Right hindlimb (tissue), 1 donor: ENCODE measurements at places on chromosomes 2 and 18.

DNA sequence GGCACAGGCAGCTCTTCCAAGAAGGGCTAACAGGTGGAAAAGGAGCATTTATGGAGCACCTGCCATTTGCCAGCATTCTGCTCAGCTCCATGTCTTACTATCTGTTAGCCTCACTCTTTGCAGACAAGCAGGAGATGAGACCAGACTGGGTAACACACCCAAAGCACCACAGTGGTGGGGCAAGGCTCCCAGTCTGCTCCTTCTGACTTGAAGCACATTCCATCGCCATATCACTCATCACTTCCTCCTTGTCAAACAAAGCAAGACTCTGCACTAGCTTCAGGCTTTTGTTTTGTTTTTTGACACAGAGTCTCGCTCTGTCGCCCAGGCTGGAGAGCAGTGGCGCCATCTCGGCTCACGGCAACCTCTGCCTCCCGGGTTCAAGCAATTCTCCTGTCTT, 182.8 kb downstream of the MGAT5 start:
- DNase-seq, result no peak

DNA sequence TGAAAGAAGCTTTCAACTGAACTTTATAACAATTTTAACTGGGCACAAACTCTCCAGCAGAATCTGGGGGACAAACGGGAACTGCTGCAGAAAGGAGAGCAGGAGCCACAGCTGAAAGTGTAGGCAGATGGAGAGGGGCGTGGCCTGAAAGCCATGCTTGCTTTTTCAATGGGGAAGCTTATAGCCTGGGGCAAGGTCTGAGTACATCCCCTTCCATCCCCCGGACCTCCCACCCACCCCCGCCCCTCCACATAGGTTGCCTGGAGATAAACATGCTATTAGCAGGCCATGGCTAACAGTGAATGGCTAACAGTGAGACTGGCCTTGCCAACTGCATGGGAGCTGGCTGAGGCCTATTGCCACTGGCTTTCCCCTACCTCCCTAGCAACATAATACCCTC, 317.9 kb upstream of the TANK start:
- DNase-seq, result no peak

DNA sequence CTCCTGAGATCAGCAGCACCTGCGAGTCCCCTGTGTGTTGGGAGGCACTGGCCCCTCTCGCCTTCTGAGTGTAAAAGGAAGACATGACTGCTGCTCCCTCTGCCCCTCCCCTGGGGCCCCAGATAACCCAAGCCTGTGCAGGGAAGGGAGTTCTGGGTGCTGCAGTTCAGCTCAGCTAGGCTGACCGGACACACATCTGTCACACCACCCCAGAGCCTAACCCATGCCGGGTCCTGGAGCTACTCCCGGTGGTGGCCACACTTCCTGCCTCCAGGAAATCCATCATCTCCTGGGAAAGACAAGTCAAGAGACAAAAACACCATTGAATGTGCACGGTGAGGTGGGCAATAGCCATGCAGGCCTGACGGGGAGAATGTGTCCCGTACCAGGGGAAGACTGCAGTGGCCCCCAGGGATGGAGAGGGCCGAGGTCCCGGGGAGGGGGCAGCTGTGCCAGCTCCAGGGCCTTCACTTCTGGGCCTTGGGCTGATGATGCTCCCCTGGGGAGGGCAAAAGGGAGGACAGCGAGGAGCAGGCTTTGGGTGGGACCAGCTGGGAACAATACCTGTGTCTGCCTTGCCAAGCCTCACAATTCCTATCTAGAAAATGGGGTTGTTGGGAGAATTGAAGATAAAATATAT, 210.6 kb downstream of the TFCP2L1 start:
- no peak for DNase-seq

DNA sequence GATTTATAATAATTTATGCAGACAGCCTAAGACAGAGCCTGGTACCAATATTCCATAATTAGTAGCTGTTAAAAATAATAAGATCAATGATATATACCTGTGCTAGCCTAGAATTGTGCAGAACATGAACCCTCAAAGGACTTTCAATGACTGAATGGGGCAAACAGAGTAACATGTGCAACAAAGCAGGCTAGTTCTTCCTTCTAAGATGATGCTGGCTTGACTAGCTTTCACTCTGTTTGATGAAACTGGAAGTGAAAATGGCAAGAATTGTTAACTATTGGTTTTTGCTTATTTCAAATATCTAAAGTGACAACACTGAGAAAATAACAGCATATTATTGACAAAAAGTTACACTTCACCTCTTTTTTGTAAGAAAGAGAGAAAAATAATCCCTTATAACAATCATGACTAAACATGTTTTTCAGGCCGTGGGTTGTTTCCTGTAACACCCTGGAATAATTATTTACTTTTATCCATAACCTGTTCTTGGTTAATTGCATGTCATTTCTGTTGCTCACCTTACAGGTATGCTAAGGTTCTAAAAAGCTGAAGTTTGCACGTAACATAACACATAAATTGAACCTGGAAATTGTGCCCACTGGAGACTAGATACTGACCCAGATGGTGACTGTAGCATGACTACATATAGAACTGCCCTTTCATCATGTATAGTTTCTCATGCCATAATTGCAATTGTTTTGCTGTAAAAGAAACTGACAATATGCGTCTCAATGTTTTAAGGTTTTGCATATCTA, 108.7 kb downstream of the C18orf54 start:
- DNase-seq, result no peak

DNA sequence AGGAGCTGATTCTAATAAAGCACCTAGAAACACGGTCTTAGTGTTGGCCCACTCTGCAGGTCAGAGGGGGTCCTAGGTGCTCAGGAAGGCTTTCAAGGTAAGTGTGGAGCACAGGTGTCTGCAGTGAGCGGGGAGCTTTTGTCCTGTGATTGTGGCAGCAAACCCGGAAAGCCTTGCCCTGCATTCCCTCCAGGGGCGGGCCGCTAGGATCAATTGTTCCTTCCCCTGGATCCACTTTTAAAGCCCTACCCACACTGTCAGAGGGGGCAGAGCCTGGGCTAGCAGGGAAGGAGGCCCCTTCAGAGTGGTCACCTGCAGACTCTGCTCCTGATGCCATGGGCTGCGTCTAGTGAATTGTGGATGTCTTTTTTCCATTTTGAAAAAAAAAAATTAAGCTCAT, 176.0 kb downstream of the CTIF start:
- DNase-seq, result no peak

DNA sequence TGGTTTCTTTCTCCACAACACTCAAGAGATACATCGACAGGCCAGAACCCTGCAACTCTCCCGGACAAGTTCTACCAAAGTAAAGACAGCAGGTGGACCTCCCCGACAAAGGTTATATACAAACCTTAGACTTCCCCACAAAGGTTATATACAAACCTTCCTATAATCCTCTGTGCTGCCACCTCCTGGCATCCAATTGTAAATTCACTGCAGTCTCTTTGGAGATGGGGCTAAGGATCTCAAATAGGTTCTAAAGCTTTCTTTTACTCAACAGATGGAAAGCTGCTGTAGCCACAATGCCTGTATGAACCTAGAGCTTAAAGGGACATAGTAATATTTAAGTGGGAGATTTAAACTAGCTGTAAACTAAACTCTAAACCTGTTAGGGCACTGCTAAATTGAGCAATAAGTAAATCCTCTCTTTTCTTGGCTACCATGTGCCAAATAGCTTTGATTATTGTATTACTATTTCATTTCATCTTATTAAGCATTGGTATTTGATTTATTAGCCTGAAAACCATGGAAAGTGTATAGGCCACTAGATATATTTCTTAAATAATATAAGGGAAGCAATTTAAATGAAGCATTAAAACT, 9.8 kb upstream of the MREG start:
- DNase-seq, result peak; percentile 36

DNA sequence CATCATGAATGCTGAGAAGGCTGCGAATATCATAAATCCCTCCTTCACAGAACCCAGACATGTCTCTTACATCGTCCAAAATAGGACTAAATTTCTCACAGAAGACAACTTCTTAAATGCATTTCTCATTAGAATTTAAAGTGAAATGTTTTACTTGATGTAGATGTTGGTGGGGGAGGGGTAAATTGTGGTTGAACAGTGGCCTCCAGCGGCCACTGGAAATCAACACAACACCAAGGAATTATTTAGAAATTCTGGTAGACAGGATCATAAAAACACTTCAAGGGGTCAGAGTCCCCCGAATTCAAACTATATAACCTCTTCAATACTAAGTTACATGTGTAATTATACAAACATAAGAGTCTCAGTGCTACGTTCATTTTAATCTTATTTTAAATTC, 135.9 kb downstream of the ABCA12 start:
- peak; percentile 25 for DNase-seq

DNA sequence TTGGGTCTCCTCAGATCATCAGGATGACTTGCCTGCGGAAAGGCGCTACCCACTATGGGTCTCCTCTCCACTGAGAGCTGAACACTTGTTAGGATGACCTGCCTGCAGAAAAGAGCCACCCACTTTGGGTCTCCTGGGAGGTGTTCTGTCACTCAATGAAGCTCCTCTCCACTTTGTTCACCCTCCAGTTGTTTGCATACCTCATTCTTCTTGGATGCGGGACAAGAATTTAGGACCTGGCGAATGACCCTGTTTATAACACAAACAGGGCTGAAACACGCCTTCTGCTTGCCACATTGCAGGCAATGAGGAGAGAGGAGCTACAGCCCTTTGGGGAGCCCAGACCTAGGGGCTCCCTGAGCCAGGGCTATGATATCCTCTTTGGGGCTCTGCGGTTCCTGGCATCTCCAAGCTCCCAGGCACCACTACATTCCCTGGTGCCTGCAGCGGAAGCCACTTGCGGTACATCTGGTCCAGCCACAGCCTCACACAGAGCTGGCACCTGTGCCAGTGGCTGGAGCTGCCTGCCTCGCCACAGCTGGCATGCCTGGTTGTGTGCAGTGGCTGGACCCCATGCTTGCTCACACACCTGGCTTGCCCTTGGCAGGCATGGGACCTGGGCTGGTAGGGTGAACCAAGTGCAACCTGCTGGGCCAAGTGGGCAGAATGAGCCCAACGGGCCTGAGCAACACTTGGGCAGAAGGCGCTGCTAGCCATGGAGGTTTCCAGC, 20.6 kb downstream of the ANKRD29 start:
- no peak for DNase-seq

- DNase-seq, result no peak
Observed at GRCh38 chr2:232320443-232320803, 58.1 kb upstream of the ALPP start.

DNA sequence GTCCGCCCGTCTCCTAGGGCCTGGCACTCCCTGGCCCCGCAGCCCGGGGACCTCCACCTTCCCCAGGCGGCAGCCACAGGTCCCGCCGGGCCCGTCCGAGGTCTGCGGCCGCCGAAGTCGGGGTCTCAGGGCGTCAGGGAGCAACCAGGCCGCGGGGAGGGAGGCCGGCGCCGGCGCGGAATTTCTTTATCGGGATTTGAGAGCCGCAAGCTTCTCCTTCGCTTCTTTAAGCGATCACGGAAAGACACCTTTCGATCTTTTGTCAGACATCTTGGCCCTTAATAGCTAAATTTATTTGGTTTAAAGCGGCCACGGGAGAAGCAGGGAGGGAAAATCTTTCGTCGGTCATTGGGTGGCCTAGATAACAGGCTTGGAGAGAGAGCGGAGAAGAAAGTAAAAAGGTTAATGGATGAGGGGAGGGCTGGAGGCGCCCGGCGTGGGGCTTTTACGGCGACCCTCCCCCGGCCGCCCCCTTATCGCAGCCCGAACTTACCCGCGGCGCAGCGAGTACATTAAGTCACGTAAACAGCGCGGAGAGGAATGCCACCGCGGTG, 4.3 kb upstream of the GATA6 start:
- DNase-seq, result no peak

GRCh38 chr18:49431165-49431962, 29.1 kb downstream of the DYM start:
- no peak for DNase-seq

GRCh38 chr2:225691711-225692110, 292.2 kb downstream of the NYAP2 start:
- DNase-seq, result no peak

DNA sequence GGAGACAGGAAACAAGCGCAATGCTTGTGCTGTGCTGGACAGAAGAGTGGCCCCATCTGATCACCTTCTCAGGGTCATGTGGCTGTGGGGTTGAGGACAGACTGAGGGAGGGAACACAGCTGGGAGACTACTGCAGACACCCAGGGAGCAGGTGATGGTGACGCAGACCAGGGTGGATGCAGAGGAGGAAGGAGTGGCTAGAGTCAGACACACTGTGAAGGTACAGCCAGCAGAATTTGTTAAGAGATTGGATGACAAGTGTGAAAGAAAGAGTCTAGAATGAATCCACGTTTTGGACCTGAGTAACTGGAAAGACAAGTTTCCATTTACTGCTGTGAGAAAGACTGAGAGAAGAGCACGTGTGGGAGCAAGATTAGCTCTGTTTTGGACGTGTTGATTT, 15.9 kb upstream of the POMC start:
- DNase-seq, result no peak

DNA sequence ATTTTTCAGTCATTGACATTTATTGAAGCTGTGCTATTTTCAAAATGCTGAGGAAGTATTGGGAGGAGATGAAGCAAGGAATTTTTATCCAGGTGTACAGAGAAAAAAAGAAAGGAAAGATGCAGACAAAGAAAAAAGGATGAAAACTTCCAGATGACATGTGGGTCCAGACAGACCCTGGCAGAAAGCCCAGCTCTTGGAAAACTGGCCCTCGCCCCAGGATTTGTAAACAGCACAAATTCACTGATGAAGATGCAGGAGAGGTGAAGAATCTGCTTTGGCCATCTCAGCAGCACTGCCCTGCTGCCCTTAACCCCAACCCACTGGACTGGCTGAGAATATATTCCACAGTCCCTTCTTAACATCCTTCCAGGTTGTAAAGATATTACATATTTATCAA, 12.5 kb downstream of the TACR1 start:
- peak; percentile 57 for DNase-seq

DNA sequence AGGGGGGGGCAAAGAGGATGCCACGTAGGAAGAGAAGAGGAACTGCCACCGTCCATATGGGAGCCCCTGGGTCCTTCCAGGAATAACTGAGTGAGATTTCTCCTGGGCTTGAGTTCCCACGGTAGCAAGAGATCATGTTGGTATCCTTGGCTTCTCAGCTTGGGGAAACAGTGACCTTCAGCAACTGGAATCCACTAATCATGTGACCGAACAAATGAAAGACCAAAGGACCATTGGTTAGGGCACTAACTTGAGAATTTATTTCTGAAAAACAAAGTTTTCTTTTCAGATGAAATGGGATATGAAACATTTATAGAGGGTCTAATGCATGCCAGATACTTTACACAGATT, 259.4 kb upstream of the ID2 start:
- no peak for DNase-seq

DNA sequence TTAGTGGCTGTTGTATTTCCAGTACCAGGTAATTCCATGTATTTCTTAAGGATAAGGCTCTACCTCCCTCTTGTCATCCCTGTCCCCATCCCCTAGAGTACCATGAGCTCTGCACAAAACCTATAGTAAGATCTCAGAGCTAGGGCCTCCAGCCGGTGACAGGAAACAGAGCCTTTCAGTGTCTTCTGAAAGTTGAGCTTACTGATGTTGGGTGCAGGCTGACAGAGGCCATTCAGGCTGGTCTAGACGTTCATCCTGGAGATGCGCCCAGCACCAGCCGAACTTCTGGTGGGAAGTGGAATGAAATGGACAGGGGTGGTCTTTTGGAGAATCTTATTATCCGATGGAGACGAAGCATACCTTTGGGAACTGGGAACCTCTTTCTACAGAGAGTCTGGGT, 16.7 kb upstream of the LYPD6B start:
- DNase-seq, result no peak

GRCh38 chr2:149070681-149071320, 32.3 kb downstream of the LYPD6B start:
- DNase-seq, result no peak
